ENCODE measurements at places on chromosomes 3 and 15. TPM values are rescaled to one million over a fixed set of nuclear protein-coding genes. Genes with fewer than 3 reads are reported as not detected.
A peak's percentile ranks its signal among the peaks of the same experiment; 100 is the strongest.

HYAL1 gene
- total RNA-seq, result 0.36 TPM

RTP1 gene
- not detected for total RNA-seq

GABRR3 gene
- not detected for total RNA-seq

GRCh38 chr3:76651784-76652183 is 388.1 kb upstream of the ROBO2 start:
- no peaks in the 10 kb centered on the region for H3K36me3 ChIP-seq
- no peak for DNase-seq
- H3K4me3 ChIP-seq, result no peak overlapping the region
- H3K4me1 ChIP-seq, result no peaks in the 10 kb centered on the region
- no peak overlapping the region for H3K27ac ChIP-seq

- H3K27me3 ChIP-seq, result no peaks in the 10 kb centered on the region
- no peaks in the 10 kb centered on the region for H3K36me3 ChIP-seq
- no peak overlapping the region for H3K4me3 ChIP-seq
- no peak overlapping the region for H3K27ac ChIP-seq
- DNase-seq, result no peak
- no peaks in the 10 kb centered on the region for H3K4me1 ChIP-seq
Observed at GRCh38 chr3:78791753-78792152, 976.0 kb downstream of the ROBO1 start.

DNA sequence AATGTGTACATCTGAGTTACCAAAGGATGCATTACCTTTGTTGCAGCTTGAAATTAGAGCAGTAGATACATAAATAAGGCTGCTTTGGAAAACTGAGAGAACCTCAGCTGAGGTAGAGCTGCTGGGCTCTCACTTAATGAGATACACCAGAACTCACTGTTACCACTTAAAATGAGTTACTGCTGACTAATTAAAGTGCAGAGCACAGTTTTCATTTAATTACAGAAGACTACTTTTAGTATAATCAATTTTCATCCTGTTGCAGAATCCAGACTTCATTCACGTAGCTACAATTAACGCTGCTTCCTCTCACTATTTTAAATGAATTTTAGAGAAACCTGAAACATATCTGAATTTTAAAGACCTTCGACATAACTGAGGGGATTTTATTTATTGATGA is 169.5 kb downstream of the USP13 start:
- H3K27me3 ChIP-seq, result peaks cover 4% of the 10 kb centered on the region
- no peak for DNase-seq
- H3K4me1 ChIP-seq, result no peaks in the 10 kb centered on the region
- no peaks in the 10 kb centered on the region for H3K36me3 ChIP-seq

DNA sequence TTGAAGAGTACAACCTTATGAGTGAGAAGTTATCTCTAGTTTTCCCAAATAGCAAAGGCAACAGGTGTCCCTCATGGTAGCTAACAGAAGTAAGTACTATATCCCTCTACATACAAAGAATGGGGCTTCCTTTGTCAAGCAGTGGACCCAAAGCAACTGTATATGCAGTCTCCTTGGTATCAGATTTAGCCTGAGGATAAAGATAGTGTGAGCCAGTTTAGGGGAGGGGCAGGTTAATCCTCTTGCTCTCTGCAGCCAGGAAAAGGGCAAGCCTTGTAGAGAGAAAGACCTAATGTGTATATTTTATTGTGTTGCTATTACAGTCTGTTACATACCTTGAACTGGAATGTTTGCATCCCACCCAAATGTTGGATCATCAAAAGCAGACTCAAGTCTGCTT is 117.9 kb upstream of the COL8A1 start:
- no peaks in the 10 kb centered on the region for H3K36me3 ChIP-seq
- H3K4me3 ChIP-seq, result no peak overlapping the region
- no peak overlapping the region for H3K27ac ChIP-seq

- no peaks in the 10 kb centered on the region for H3K4me1 ChIP-seq
- no peak for DNase-seq
- H3K27me3 ChIP-seq, result no peaks in the 10 kb centered on the region
- no peak overlapping the region for H3K4me3 ChIP-seq
Observed at GRCh38 chr3:98628317-98628716, 34.9 kb upstream of the CPOX start.

DNA sequence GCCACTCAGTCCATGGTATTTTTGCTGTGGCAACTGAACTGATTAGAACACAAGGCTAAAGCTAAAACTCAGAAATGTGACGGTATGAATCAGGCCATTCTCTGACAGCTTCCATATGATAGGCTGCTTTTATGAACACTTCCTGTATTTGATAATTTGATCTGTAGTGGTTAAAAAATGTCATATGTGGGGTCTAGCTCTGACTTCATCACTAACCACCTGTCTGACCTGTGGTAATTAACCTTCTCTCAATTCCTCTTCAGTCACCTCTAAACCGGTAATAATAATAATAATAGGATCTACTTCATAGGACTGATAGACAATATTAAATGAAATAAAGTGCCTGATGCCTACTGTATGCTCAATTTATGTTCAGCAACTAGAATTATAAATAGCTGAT is 223.2 kb downstream of the MBNL1 start:
- H3K36me3 ChIP-seq, result no peaks in the 10 kb centered on the region
- no peak for DNase-seq
- H3K4me3 ChIP-seq, result no peak overlapping the region
- H3K27me3 ChIP-seq, result peaks cover 7% of the 10 kb centered on the region

GRCh38 chr15:63331456-63331855 is 50.2 kb downstream of the CA12 start:
- no peaks in the 10 kb centered on the region for H3K4me1 ChIP-seq
- DNase-seq, result no peak
- no peaks in the 10 kb centered on the region for H3K36me3 ChIP-seq
- peaks cover 3% of the 10 kb centered on the region for H3K27me3 ChIP-seq
- no peak overlapping the region for H3K27ac ChIP-seq

GRCh38 chr3:131694376-131694775 is 191.6 kb upstream of the MRPL3 start:
- DNase-seq, result no peak
- H3K27ac ChIP-seq, result no peak overlapping the region
- H3K4me3 ChIP-seq, result no peak overlapping the region
- H3K27me3 ChIP-seq, result no peaks in the 10 kb centered on the region
- H3K4me1 ChIP-seq, result no peaks in the 10 kb centered on the region

GRCh38 chr15:42932833-42933515 is 12.4 kb upstream of the TTBK2 start:
- peaks cover 18% of the 10 kb centered on the region for H3K27me3 ChIP-seq
- H3K4me3 ChIP-seq, result no peak overlapping the region

- H3K36me3 ChIP-seq, result no peaks in the 10 kb centered on the region
- no peak for DNase-seq
- no peak overlapping the region for H3K27ac ChIP-seq
- no peaks in the 10 kb centered on the region for H3K4me1 ChIP-seq
- no peak overlapping the region for H3K4me3 ChIP-seq
Observed at GRCh38 chr15:70284438-70285214, 186.9 kb upstream of the TLE3 start.

DNA sequence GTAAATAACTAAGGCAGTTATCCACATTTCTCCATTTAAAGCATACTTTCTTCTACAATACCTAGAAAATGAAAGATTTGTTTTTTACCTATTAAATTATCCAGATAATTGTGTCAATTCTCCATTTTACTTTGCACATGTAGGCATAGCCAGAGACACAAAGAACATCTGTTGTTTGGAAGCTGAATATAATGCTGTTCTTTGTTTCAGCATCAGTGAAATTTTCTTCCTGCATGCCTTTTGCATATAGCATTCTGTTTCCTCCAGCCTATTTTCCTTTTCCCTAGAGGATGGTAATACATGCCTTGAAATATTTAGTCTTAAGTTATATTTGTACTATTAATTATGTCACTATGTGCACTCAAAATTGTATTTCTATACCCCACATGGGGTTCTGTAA is 233.7 kb downstream of the CNTN6 start:
- no peaks in the 10 kb centered on the region for H3K4me1 ChIP-seq
- no peak overlapping the region for H3K27ac ChIP-seq
- no peak for DNase-seq

- no peaks in the 10 kb centered on the region for H3K27me3 ChIP-seq
- peak overlapping the region; percentile 42 for H3K4me3 ChIP-seq
- peaks cover 58% of the 10 kb centered on the region for H3K36me3 ChIP-seq
- peaks cover 93% of the 10 kb centered on the region for H3K4me1 ChIP-seq
- peak overlapping the region; percentile 92 for H3K27ac ChIP-seq
Observed at GRCh38 chr3:150737874-150738679, 24.9 kb downstream of the SIAH2 start.

- no peak overlapping the region for H3K27ac ChIP-seq
- no peak overlapping the region for H3K4me3 ChIP-seq
- DNase-seq, result no peak
- no peaks in the 10 kb centered on the region for H3K4me1 ChIP-seq
- no peaks in the 10 kb centered on the region for H3K36me3 ChIP-seq
- peaks cover 1% of the 10 kb centered on the region for H3K27me3 ChIP-seq
Observed at GRCh38 chr3:49124991-49125670, 4.5 kb upstream of the USP19 start.

DNA sequence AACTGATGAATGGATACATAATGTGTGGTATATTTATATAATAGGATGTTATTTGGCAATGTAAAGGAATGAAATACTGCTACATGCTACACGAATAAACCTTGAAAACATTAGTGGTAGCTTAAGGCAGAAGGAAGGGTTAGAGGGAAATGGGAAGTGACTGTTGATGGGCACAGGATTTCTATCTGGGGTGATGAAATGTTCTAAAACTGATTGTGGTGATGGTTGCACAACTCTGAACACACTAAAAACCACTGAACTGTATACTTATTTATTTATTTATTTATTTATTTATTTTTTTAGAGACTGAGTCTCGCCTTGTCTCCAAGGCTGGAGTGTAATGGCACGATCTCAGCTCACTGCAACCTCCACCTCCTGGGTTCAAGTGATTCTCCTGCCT is 24.8 kb upstream of the SHISA5 start:
- H3K4me3 ChIP-seq, result no peak overlapping the region
- H3K36me3 ChIP-seq, result peaks cover 27% of the 10 kb centered on the region
- no peak overlapping the region for H3K27ac ChIP-seq
- DNase-seq, result no peak

DNA sequence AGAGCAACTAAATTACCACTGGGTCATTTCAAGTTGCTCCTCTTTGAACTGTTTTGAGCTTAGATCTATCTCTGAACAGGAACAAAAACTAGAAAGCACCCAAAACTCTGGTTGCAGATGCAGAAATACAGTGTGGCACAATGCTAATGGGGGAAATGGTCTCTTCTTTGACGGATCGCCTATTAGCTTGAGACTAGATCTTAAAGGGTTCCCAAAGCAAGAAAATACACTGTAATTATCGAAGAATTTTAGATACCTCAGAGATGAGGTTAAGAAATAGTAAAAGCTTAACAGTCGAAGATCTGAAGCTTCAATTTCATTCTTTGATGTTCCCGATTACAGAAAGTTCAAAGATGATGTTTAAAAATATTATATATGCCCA is 818 bp downstream of the PPP1R2 start:
- DNase-seq, result no peak
- H3K4me3 ChIP-seq, result peak overlapping the region; percentile 88
- H3K36me3 ChIP-seq, result peaks cover 20% of the 10 kb centered on the region
- H3K27me3 ChIP-seq, result no peaks in the 10 kb centered on the region
- peak overlapping the region; percentile 53 for H3K27ac ChIP-seq

All from activated T-helper 1 cell treated with anti-CD3 and anti-CD28 coated beads, Interleukin-12 subunit alpha, Interleukin-12 subunit beta, Interleukin-2, Interleukin-4 antibody, amounts not matched to agents 30 ng/mL and 10 ng/mL and 1 ng/mL, durations not matched to agents 14 hours and 24 hours and 36 hours (primary cell).